Activated CD8-positive, alpha-beta memory T cell treated with anti-CD3 and anti-CD28 coated beads for 48 hours (primary cell): ENCODE measurements at places on chromosomes 13 and 19.
A peak's percentile ranks its signal among the peaks of the same experiment; 100 is the strongest.

- DNase-seq = no peak
These were observed 24.2 kb downstream of the CEBPG start for GRCh38 chr19:33397536-33398360.

GRCh38 chr13:49113526-49114286 lies 106.4 kb upstream of the MLNR start:
- DNase-seq = no peak

DNA sequence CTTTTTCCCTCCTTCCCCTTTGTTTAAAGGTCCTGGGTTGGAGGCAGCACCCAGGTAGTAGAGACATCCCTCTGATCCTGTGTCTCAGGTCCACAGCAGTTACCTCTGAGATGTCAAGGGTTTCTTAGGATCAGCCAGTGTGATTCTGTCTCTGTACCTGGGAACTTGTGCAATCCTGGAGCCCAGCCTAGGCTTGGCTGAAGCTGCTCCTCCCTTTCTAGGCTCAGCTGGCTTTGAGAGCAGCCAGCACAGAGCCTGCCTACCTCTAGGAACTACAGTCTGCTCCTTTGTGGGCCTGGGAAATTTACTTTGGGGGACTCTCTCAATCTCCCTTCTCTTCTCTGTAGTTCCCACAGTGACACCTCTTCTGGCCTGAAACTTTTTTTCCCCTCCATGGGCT lies 171.6 kb downstream of the MTUS2 start:
- no peak for DNase-seq

GRCh38 chr13:101258509-101258908 lies 157.8 kb downstream of the NALCN start:
- no peak for DNase-seq

DNA sequence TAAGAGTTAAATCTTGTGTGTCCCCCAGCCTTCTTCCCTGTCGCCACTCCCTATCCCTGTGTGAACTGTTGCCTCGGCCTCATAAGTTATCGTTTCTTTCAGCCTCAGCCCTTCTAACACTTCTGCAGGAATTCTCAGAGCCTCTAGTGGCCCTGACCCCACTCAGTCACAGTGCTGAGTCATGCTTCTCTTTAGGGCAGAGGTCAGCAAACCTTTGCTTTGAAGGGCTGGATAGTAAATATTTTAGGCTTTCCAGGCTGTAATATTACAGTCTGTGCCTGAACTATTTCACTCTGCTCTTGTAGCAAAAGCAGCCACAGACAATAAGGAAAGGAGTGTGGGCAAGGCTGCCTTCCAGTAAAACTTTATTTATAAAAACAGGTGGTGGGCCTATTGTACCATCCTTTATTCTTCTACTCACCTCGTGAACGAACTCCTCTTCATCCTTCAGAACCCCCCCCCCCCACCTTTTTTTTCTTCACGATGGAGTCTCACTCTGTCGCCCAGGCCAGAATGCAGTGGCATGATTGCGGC lies 22.1 kb downstream of the MYO9B start:
- DNase-seq = no peak

DNA sequence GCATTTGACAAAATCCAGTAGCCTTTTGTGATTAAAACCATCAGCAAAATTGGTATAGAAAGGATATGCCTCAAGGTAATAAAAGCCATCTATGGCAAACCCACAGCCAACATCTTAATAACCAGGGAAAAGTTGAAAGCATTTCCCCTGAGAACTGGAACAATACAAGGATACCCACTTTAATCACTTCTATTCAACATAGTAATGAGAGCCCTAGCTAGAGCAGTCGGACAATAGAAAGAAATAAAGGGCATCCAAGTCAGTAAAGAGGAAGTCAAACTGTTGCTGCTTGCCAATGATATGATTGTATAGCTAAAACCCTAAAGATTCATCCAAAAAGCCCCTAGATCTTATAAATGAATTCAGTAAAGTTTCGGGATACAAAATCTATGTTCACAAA lies 1510.3 kb downstream of the PCDH9 start:
- no peak for DNase-seq

DNA sequence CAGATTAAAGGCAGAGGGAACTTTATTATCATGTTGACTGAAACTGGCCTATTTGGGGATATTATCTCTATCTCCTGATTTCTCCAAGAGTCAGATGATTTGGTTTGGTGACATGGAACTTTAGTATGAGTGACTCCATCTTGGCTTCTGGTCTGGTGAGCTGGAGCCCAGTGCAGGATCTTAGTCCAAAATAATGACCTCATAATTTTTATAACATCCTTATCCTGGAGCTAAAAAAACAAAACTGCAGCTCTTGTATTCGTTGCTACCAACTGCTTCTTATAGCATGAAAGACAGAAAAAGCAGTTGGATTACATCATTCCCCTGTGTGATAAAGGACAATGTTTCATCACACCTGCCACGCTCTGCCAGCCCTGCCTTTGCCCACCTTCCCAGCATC lies 39.3 kb upstream of the RNF17 start:
- DNase-seq = no peak

- no peak for DNase-seq
These were observed 295.3 kb downstream of the MZT1 start for GRCh38 chr13:72431981-72432682.

DNA sequence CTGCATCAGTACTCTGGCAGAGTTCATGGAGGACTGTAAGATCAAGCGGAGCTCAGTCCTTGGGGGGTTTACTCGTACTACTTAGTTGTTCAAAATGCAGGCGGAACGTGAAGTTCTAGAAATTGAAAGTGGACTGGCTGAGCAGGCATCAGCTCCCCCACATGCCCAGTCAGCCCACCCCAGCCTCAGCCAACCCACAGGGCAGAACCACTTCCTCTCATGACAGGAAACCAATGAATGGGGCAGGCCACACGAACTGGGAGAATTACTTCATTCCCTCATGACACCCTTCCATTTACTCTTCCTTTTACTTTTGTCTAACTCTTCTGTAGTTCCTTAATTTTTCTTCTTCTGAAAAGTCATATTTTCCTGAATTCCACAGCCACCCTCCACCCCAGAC lies 71.9 kb downstream of the FLT1 start:
- DNase-seq = peak; percentile 17

DNA sequence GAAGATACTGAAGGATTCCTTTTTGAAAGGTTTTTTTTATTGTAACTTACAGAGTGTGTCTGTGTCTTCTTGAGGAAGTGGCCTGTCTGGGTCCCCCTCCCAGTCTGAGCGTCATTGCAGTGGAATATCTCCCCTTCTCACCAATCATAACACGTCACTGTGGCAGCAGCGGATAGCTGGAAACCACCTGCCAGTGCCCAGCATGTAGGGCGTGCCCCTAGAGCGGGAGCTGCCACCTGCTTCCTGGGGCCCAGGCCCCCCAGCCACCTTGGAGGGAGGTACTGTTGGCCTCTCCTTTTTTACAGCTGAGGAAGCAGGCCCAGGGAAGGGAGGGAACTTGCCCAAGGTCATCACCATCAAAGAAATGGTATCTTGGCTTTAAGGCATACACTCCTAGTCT lies 4.6 kb upstream of the DNM2 start:
- DNase-seq = no peak

GRCh38 chr13:28396053-28396452 lies 98.9 kb downstream of the FLT1 start:
- no peak for DNase-seq

DNA sequence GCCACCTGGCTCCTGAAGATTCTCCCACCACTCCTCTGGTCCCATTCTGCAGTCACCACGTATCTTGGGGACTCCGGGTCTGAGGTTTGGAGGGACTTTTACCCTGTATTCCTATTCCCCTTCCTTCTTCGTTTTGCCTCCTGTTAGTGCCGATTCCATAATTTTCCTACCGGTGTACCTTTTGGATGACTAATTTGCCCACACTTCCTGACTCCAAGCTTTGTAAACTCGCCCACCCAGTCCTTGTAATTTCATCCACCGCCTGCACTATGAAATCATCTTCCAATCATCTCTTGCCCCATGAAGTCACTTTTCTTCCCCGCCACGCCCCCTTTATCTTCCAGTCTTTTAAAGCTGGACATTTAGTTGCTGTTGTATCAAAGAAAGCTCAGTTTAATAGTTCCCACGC lies 572 bp downstream of the UCHL3 start:
- DNase-seq = no peak

GRCh38 chr13:30581582-30581981 lies 36.1 kb upstream of the USPL1 start:
- DNase-seq = no peak

DNA sequence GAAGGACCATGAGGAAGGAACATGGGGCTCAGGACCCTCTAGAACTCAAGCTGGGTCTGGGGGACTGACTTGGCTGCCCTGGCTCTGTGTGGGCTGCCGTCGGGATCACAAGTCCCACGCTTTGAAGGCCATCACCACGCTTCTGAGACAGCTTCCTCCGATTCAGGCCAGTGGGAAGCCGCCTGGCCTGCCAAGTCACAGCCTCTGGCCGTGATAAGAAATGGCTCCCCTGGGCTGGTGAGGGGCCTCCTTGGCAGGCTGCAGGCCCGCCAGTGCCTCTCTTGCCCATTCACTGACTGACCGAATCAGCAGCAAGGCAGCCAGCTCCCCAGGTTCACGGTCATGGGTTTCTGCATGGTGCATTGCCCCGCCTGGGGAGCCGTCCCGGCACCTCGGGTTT lies 48.8 kb downstream of the COMP start:
- DNase-seq = no peak

- DNase-seq = no peak
These were observed 72.8 kb upstream of the CLDN10 start for GRCh38 chr13:95479731-95480130.

DNA sequence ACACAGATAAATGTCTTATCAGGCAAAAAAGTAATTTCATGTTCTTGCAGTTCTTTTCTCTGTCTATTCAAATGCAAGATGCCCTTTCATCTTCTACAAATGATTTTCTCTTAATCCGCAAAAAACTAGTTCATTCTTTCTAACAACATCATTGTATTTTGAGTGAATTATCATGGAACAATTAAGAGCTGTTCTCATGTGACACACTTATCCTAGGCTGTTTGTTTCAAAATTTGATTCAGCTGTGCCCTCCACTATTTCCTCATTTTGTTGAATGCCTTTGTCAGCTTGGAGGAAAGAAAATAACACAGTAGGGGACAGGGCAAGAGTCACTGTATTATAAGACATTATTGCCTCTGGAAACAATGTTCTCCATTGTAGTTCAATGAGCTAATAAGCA lies 396.9 kb downstream of the KCTD12 start:
- no peak for DNase-seq

DNA sequence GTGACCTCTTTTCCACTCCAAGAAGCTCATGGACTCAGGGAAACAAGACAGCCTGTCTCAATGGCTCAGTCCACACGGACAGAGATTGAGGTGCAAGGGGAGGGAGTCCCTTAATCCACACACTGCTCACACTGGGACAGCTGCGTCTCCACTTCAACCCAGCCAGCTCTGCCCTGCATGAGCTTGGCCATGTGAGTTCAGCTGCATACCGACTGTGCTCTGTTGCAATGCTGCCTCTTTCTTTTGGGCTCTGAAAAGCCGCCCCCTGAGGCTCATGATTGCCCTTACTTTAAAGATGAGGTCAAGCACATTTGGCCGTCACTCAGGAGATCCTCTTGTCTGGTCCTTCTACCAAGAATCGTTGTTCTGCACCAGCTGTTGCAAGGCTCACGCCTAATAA lies 64.8 kb upstream of the KCTD15 start:
- DNase-seq = no peak

GRCh38 chr13:113804017-113804702 lies 45.1 kb downstream of the TMEM255B start:
- DNase-seq = no peak

DNA sequence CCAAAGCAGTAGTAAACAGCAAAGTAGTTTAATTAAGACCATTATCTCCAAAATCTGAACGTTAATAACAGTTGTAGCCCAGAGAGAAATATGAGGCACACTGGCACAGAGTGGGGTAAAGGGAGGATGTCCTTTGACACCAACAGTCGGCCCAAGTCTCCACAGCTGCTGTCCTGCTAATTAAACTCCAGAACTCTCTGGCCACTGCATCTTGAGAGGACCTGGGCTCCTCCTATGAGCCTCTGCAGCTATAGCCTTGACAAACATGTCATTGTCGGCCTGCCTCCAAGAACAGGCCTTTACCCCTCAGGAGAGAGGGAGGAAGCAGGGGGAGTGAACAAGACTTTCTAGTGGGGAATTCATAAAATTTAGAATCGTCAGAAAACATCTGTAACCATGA lies 1170.4 kb downstream of the UQCRFS1 start:
- no peak for DNase-seq

- DNase-seq = no peak
These were observed 13.9 kb downstream of the FCHO1 start for GRCh38 chr19:17765069-17765618.

DNA sequence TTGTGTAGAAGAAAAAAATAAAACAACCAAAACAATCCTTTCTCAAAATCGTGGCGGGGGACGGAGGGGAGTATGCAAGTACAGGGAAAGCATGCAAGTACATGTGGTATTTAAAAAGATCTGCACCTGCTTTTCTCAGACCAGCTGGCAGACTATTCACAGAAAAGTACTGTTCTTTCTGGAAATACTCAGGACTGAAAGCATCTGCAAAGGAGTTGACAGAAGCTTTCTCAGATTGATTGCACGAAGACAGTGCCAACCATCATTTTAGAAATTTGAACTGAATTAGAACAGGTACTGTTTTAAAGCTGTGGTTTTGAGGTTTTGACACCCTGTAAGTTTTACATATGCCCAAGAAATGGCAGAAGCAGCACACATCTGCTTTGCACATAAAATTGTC lies 19.8 kb upstream of the PCDH8 start:
- no peak for DNase-seq

DNA sequence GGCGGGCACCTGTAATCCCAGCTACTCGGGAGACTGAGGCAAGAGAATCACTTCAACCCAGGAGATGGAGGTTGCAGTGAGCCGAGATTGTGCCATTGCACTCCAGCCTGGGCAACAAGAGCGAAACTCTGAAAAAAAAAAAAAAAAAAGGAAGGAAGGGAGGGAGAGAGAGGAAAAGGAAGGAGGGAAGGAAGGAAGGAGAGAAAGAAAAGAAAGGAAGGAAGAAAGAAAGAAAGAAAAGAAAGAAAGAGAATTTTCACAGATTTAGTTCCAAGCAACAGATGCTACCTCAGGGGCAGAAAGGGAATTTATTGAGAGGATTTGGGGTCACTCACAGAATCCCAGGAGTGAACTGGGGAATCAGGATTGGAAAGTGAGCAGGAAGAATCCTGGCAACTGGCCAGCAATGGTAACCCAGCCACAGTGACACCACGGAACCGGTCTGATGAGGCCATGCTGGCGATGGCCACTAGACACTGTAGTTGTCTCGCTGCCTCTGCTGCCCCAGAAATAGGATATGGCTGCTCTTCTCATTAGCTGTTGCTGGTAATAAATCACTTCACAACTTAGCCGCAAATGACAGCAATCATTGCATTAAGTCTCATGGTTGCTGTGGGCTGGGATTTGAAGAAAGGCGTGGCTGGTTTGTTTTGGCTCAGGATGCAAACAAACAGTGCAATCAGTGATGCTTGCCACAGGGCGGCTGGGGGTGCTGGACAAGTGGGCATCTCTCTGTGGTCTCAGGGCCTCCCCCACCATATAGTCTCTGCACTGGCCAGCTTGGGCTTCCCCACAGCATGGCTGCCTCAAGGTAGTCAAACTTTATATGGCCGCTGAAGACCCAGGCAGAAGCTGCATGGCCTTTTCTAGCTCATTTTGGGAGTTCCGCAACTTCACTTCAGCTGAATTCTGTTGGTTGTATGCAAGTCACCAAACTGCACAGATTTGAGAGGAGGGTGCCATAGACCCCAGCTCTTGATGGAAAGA lies 5.2 kb upstream of the BCAM start:
- no peak for DNase-seq

GRCh38 chr19:6519289-6519688 lies 11.5 kb upstream of the TNFSF9 start:
- no peak for DNase-seq

GRCh38 chr13:80033286-80033685 lies 307.6 kb downstream of the SPRY2 start:
- DNase-seq = no peak
